ENCODE measurements at places on chromosomes 4 and X.

DNA sequence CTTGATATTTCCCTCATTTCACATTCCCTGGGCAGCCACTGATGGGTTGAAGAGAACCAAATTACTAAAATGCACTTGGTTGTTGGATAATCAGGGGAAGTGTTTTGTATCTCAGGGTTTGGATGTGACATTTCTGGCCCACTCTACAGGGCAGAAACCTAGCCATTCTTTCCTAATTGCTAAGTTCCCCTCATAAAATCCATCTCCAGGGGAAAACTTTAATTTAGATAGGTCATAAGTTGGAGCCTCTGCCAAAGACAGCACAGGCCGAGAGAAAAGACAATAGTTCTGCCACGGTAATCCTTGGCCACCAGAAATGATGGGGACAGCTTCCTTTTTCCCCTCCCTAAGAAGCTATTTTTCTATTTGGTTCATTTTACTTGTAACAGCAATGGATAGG is 192.7 kb upstream of the C1QTNF7 start:
- DNase-seq, result no peak

DNA sequence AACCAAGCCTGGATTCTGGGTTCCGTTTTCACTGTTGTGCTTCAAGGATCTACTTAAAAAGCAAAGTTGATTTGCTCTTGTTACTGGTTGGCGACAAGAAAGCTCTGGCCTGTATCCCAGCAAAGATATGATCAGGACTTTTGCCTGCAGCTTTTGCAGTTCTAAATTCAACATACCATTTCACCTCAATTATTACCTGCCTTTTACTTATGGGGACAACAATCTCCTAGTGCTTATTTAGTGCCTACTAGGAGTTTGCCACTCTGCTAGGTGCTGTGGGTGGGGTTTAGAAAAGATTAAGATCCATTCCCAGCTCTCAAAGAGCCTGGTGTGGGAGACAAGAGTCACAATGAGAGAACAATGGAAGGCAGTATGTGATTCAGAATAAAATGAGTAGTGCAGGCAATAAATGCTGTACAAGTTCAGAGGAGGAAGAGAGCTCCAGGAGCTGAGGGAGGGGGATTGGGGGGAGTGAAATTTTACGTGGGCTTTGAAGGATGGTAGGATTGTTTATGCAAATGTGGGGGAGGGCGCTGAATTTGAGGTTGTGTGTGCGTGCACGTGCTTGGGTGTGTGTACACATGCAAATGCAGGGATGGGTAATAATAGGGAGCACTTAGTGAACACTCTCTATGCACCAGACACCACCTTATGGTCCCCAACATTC is 5.0 kb upstream of the TMEM164 start:
- no peak for DNase-seq

DNA sequence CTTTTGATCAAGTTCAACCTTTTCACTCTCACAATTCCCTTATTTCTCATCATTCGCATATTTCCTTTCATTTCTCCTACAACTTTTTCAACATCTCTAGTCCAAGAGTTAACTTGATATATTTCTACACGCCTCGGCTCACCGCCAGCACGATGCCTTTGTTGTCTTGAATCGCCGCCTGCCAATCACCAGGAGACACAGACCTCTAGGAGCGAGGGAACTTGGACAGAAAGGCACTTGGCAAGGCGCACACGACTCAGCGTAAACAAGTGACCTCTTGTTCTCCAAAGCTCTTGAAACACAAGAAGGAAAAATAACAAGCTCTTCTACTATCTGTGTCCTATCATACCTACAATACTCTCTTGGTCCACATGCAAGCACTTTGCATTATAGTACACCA is 27.1 kb upstream of the RBMX start:
- DNase-seq, result no peak

DNA sequence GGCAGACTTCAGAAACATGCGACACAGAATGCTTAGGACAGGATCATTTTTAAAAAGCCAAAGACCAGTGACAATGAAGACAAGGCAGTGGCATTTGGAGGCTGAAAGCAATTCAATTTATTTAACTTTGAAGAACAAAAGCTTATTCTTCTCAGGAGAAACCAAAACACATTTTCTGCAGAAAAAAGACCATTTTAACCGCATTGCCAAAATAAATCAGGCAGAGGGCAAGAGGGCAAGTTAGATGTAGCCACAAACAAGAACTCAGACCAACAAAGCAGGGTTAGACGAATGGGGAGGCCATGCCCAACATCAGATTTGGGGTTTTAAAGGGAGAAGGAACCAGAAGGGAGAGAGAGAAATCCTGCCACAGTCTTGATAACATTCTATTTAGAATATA is 58.9 kb downstream of the RELL1 start:
- DNase-seq, result no peak

GRCh38 chr4:173998471-173999144 is 284.9 kb downstream of the FBXO8 start:
- no peak for DNase-seq

DNA sequence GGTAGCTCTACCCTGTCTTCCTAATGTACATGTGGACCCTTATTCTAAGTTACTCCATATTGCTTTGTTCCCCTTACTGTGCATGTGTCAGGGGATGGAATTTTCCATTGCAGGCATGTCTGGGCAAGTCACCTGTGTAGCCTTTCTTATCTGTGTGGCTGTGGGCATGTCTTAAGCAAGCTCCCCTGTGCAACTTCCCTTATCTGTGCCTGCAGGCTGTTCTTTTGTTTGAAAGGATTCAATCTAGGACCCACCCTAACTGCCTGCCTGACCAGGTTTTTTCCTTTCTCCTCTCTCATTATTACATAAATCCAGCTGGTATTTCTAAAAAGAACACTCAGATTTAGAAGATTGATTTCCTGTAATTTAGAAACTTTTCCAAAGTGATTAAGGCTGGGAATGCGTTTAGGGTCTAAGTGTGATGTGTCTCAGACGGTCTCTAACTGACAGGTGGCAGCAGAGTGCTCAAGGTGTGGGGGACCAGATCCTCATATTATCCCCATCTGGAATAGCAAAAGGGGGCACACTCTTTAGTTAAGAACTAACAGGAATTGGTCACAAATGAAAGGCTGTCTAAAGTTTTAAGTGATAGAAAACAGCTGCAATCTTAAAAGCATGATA is 198.9 kb upstream of the PPP1R2C start:
- no peak for DNase-seq

GRCh38 chrX:17635231-17635630 is 102.1 kb upstream of the SCML1 start:
- no peak for DNase-seq

DNA sequence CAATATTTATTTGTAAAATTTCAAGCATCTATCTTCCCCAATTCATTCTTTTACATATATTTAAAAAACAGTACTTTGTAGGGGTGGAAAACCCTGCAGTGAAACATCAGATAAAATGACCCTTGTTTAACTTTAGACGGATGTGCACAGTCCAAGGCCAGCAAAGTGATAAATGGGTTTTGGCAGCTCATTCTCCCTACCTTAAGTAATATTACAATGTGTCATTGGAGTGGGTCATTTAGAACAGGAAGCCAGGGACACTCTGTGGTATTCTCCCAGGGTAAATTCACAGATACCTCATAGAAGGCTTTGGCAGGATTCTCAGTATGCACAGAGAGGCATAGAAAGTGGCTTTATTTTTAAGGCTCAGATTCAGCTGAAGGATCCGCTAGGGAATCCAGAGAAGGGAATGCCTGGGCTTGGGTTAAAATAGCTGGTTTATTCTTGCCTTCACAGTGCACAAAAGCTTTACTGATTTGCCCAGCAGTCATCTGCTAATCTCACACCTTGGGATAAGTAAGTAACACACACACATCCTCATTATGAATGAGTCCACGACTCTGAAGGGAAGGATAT is 206.7 kb downstream of the RASL11B start:
- no peak for DNase-seq

- DNase-seq, result no peak
These were observed 51.6 kb upstream of the HDAC8 start for GRCh38 chrX:72624194-72624593.

DNA sequence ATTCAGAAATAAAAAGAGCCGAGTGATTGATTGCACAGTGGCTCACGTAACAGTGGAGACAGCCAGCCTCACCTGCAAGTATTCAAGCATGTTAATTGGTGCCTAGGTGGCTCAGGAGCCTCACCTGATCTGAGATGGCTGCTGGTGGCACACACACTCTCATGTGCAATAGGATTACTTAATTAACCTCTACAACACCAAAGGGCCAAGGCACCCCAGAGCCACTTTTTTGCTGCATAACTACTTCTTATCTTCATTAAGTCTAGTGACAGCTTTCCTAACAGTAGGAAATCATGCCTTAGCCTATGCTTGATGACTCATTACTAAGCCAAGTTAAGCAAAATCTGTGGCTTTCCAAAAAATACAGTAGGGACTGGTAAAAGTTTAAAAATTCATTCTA is 117.3 kb upstream of the NOCT start:
- no peak for DNase-seq

DNA sequence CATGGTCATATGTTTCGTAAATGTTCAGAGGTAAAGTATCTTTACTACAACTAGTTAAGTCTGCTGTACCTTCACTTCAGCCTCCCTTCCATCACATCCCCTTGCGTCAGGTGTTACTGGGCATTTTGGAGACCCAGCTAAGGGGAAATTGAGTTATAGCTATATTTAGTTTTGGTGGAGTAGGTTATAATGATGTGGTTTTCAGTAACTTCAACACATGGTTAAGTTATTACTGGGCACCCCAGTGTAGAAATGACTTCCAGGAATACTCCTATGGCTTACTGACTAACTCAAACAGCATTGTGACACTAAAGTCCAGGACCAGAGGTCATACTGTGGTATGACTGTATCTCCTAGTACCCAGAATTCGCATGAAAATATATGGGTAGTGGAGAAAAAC is 23.4 kb upstream of the ACSL1 start:
- no peak for DNase-seq

DNA sequence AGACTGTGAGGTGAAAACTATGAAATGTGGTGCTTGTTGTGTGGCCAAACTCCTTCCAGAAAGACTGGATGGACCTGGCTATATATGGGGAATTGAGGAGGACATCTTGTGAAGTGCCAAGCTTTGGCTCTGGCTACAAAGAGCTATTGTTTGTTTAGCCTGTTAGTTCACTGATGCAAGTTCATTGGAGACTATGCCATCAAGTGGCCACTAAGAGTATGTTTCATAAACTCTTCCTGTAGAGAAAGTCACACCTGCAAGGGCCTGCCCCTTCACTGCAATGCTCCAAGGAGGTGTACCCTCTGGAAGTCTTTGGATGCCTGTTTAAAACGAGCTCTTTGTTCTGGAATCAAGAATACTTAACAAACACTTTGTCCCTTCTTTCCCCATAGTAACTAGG is 382.0 kb downstream of the GABRG1 start:
- DNase-seq, result no peak

DNA sequence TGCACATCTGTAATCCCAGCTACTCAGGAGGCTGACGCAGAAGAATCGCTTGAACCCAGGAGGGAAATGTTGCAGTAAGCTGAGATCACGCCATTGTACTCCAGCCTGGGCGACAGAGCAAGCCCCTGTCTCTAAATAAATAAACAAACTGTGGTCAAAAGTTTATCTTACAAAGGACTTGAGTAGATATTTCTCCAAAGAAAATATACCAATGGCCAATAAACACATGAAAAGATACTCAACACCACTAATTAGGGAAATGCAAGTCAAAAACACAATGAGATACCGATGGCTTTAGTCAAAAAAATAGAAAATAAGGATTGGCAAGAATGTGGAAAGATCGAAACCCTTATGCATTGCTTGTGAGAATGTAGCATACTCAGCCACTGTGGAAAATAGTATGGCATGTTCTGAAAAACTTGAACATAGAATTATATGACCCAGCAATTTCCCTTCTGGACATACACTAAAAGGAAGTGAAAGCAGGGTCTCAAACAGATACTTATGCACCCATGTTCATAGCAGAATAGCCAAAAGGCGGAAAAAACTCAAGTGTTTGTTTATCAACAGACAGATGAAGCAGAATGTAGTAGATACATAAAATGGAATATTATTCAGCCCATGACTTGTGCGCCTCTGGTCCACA is 2.0 kb upstream of the CFAP97 start:
- DNase-seq, result no peak

DNA sequence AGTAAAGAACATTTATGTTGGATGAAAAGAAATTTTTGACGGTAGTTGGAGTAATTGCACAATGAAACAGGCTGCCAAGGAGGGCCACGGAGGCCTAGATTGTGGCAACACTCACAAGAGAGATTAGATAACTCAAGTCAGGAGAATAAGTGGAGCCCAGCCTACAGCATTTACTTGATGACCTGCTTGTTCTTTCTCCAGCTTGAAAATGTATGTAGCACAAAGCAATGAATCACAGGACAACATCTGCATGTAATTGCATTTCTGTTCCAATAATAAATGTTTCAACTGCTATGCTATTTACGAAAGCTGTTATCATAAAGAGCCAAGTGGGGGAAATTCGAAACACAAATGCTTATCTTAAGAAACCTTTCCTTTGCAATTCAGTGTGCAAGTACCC is 221.2 kb upstream of the MID1 start:
- DNase-seq, result no peak

- DNase-seq, result no peak
These were observed 316.1 kb upstream of the EMCN start for GRCh38 chr4:100833906-100834305.

GRCh38 chr4:38805530-38806145 is 1.0 kb upstream of the TLR1 start:
- no peak for DNase-seq

GRCh38 chr4:100695039-100695654 is 177.3 kb upstream of the EMCN start:
- DNase-seq, result no peak

GRCh38 chr4:103673983-103674382 is 45.8 kb downstream of the TACR3 start:
- DNase-seq, result no peak

DNA sequence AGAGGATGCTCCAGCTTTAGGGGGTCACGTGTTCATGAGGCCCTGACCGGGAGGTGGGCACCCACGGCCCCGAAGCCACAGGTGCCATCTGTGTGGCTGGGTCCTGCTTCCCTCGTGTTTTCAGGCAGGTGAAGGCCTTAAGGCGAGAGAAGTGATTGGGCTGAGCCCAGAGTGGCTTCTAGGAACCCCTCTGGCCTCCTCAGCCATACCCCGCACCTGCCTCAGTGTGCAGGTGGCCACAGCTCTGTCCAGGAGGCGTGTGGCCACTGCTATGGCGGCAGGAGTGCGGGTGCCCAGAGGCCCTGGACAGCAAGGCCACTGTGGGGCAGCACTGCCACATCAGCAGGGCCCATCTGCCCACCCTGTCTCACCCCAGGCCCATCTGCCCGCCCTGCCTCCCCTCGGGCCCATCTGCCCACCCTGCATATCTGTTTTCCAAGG is 25.0 kb downstream of the NKX1-1 start:
- DNase-seq, result no peak

- DNase-seq, result no peak
These were observed 47.2 kb downstream of the SYNPO2 start for GRCh38 chr4:118935819-118936218.

DNA sequence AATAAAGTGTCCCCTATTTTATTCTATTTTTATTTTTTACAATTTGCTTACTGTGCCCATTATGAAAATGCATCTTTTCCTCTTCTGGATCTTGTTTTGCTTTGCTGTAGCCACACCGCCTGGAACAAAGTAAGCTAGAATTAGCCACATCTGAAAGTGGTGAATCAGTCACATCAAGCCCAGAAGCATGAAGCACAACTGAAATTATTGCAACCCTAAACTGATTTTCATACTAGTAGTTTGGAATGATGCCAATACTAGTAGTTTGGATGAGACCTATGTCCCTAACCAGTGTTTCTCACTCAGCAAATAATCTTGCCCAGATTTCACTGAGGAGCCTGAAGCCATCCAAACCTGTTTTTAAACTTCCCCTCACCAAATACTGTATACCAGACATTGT is 303.0 kb downstream of the EPHA5 start:
- no peak for DNase-seq

- DNase-seq, result no peak
These were observed 1160.1 kb downstream of the NLGN4X start for GRCh38 chrX:5068550-5068949.

All from psoas muscle (tissue), 8 donors.